ENCODE measurements at places on chromosomes 12 and 14.

GRCh38 chr14:105526776-105527380 lies 495 bp downstream of the TMEM121 start:
- no peaks in the 10 kb centered on the region for H3K36me3 ChIP-seq
- DNase-seq = no peak
- peaks cover 16% of the 10 kb centered on the region for H3K4me1 ChIP-seq

DNA sequence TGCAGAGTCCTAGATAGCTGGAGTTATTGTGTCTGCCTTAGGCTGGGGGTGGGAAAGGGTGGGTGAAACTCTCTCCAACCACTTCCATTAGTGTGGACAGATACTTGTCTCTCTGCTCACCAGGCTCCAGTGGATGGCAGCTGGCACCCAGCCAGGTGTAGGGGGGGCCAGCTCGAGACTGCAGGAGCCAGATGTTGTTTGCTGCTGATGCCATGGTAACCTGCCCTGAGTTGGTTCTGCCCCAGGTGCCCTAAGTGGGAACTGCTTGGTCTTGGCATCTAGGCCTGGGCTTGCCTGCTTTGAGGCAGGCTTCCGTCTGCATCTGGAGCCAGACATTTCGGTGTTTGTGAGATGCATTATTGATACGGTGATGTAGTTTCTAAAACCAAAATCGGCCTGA lies 82.2 kb downstream of the ADCK1 start:
- H3K27ac ChIP-seq = no peak overlapping the region
- no peaks in the 10 kb centered on the region for H3K27me3 ChIP-seq
- peaks cover 2% of the 10 kb centered on the region for H3K36me3 ChIP-seq
- H3K4me3 ChIP-seq = no peak overlapping the region

GRCh38 chr14:76194327-76194726 lies 42.6 kb downstream of the GPATCH2L start:
- no peaks in the 10 kb centered on the region for H3K27me3 ChIP-seq
- H3K36me3 ChIP-seq = peaks cover 4% of the 10 kb centered on the region
- no peak overlapping the region for H3K27ac ChIP-seq

GRCh38 chr12:106071686-106072085 lies 67.1 kb downstream of the NUAK1 start:
- H3K36me3 ChIP-seq = no peaks in the 10 kb centered on the region
- H3K27me3 ChIP-seq = no peaks in the 10 kb centered on the region
- no peak for DNase-seq
- H3K4me3 ChIP-seq = no peak overlapping the region
- H3K4me1 ChIP-seq = no peaks in the 10 kb centered on the region
- no peak overlapping the region for H3K27ac ChIP-seq

- no peaks in the 10 kb centered on the region for H3K36me3 ChIP-seq
- H3K4me1 ChIP-seq = peaks cover 33% of the 10 kb centered on the region
- H3K27ac ChIP-seq = no peak overlapping the region
- H3K4me3 ChIP-seq = no peak overlapping the region
- DNase-seq = no peak
Measured at GRCh38 chr12:105324704-105325103, 5.8 kb upstream of the C12orf75 start.

- H3K27ac ChIP-seq = no peak overlapping the region
- no peak overlapping the region for H3K4me3 ChIP-seq
- DNase-seq = no peak
- no peaks in the 10 kb centered on the region for H3K27me3 ChIP-seq
- no peaks in the 10 kb centered on the region for H3K4me1 ChIP-seq
- H3K36me3 ChIP-seq = no peaks in the 10 kb centered on the region
Measured at GRCh38 chr12:103020839-103021238, 63.4 kb downstream of the ASCL1 start.

- H3K27ac ChIP-seq = no peak overlapping the region
- no peak for DNase-seq
Measured at GRCh38 chr12:116962197-116962596, 51.4 kb downstream of the FBXW8 start.

- H3K27me3 ChIP-seq = peaks cover 11% of the 10 kb centered on the region
- no peak overlapping the region for H3K4me3 ChIP-seq
- H3K27ac ChIP-seq = no peak overlapping the region
- no peaks in the 10 kb centered on the region for H3K4me1 ChIP-seq
- peaks cover 2% of the 10 kb centered on the region for H3K36me3 ChIP-seq
Measured at GRCh38 chr14:75286313-75286712, 7.7 kb downstream of the FOS start.

DNA sequence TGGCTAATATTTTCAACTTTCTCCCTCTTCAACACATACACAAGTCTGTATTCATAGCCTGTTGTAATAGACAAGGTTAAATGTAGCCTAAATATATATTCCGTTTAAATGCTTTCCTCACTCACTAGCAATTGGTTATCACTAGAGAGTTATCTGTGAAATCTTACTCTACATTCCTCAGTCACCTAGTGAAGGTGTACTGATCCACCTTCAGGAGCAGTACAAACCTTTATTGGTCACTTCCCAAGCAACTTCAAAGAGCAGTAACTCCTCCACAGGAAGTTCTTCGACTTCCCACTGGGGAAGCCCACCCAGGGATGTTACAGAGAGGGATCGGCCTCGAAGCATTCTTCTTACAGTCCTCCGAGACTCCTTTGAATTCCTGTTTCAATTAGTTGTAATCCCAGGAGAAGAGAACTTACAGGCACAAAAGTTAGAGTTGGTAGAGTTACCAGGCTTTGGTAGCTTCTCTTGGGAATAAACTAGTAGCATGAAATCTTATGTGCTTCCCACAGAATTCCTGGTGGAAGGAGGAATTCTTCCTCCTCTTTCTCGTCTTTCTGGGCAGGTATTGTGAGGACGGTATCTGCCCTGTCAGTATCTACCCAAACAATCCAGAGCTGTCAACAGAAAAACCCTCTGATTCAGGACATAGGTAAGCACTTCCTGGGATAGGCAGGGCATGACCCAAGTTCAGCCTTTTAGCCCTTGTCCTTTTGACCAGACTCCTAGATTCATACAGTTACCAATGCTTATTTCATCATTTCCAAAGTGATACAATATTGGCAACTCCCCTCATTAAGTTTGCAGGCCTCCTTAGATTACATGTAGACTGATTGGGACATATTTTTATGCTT lies at the start of gene GYS2:
Gene GYS2, minus strand, starts transcription at position 603 of the 857 bp plus-strand sequence. Its CDS starts 255 bp downstream, at position 348.
- no peak within 1 kb of the TSS for H3K27ac ChIP-seq
- no peaks in the 10 kb centered on the region for H3K27me3 ChIP-seq
- H3K4me1 ChIP-seq = peaks cover 5% of the 10 kb centered on the region

GRCh38 chr12:119885549-119885948 lies 8.4 kb upstream of the CIT start:
- H3K4me3 ChIP-seq = no peak overlapping the region
- no peak overlapping the region for H3K27ac ChIP-seq
- no peaks in the 10 kb centered on the region for H3K36me3 ChIP-seq
- H3K27me3 ChIP-seq = peaks cover 15% of the 10 kb centered on the region

GRCh38 chr14:96762650-96763049 lies 34.5 kb upstream of the VRK1 start:
- no peaks in the 10 kb centered on the region for H3K36me3 ChIP-seq
- peaks cover 5% of the 10 kb centered on the region for H3K27me3 ChIP-seq
- no peaks in the 10 kb centered on the region for H3K4me1 ChIP-seq

GRCh38 chr12:99087278-99087677 lies 442.2 kb downstream of the APAF1 start:
- H3K27ac ChIP-seq = no peak overlapping the region
- no peak overlapping the region for H3K4me3 ChIP-seq
- H3K4me1 ChIP-seq = no peaks in the 10 kb centered on the region

DNA sequence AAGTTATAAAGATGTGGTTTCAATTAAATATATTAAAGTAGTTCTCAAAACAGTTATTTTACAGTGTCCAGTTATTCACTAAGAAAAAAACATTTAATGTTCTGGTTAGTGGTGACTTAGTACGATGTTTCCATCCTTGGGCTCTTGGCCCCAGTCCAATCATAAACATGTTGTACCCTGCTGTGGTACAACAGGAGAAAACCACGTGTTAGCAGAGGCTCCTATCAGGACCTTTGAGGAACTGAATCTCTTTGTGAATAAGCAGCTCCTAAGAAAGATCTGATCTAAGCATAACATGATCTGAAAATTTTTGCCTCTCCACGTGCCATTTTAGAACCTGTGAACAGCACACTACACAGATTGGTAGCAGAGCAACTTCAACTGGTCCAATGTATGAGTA lies 234.0 kb downstream of the SYT1 start:
- no peaks in the 10 kb centered on the region for H3K4me1 ChIP-seq
- H3K27me3 ChIP-seq = no peaks in the 10 kb centered on the region
- H3K36me3 ChIP-seq = no peaks in the 10 kb centered on the region
- no peak overlapping the region for H3K27ac ChIP-seq
- no peak for DNase-seq

GRCh38 chr14:67620217-67620785 lies 581 bp downstream of the ARG2 start:
- H3K27ac ChIP-seq = no peak overlapping the region
- peaks cover 19% of the 10 kb centered on the region for H3K4me1 ChIP-seq
- peaks cover 11% of the 10 kb centered on the region for H3K27me3 ChIP-seq
- peak overlapping the region; percentile 92 for H3K4me3 ChIP-seq

DNA sequence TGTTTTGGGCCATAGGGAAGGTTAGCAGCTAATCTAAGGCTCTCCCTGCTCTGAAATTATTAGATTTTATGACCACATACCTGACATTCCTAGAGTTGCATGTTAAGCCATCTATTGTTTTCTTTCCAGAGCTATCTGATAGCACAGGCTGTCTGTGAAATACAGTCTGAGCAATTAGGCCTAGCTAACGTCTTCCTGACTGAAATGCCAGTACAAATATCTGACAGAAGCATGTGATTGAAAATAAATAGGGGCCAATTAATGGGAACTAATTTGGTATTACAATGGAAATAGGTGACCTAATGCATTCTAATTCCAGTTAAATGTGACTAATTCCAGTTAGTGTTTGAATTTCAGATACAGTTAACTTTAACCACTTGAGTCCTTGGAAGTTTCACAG lies 115.2 kb downstream of the C12orf75 start:
- H3K4me3 ChIP-seq = no peak overlapping the region
- H3K27me3 ChIP-seq = peaks cover 5% of the 10 kb centered on the region
- no peaks in the 10 kb centered on the region for H3K36me3 ChIP-seq

DNA sequence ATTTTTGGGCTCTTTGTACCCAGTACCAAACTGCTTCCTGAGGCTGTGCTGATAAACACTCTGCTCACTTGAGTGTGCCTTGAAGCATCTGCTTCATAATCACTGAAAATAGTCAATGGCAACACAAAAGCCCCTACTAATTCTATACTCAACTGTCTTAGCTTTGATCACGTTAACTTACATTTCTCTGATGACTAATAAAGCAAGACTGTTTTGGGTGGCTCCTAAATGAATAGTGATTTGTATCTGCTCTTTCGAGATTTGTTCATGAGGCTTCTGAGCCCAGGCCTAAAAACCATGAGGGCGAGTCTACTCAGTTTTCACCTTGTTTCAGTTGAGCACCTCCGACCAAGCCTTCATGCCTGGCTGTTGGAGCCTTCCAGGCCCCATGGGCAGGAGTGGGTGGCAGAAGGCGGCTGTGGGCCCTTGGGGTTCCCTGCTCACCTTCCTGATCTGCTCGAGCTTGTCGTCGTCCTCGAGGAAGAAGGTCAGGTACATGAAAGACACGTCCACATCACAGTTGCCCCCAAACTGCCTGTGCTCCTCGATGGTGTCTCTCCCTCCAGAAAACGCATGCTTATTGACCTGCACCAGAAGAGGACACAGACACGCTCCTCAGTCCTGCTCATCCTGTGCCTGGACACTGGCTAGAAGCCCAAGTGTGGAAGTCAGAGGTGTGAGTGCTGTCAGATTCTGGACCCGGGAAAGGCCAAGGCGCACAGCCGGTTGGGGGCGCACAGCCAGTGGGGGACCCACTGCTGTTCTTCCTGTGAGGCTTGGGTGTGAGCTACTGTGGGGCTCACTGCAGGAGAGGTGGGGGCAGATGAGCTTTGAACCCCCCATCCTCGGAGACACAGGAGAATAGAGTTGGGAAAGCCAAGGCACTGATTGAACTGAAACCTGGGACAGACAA lies 13.7 kb downstream of the SLC25A47 start:
- H3K27me3 ChIP-seq = no peaks in the 10 kb centered on the region
- no peaks in the 10 kb centered on the region for H3K4me1 ChIP-seq
- peaks cover 29% of the 10 kb centered on the region for H3K36me3 ChIP-seq
- H3K27ac ChIP-seq = no peak overlapping the region
- no peak for DNase-seq

DNA sequence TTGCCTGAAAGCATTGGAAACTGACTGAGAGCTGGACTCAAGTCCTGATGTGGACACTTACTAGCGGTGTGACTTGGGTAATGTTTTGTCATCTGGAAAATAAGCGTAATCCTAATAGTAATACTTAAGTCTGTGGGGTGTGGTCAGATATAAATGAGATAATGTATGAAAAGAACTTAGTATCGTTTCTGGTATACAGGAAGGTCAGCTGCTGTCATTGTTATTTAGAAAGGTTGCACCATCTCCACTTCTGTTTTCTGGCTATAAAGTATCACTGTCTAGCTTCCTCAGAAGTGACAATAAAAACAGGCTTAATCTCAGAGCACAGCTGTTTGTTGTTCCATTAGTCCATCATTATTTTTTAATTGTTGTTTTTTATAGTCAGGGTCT lies 34.1 kb upstream of the TUBA1C start:
- no peak overlapping the region for H3K27ac ChIP-seq
- no peaks in the 10 kb centered on the region for H3K4me1 ChIP-seq
- no peak for DNase-seq
- H3K36me3 ChIP-seq = no peaks in the 10 kb centered on the region
- no peak overlapping the region for H3K4me3 ChIP-seq

All from T-cell (primary cell).